ENCODE measurements at places on chromosomes 4 and X.

DNA sequence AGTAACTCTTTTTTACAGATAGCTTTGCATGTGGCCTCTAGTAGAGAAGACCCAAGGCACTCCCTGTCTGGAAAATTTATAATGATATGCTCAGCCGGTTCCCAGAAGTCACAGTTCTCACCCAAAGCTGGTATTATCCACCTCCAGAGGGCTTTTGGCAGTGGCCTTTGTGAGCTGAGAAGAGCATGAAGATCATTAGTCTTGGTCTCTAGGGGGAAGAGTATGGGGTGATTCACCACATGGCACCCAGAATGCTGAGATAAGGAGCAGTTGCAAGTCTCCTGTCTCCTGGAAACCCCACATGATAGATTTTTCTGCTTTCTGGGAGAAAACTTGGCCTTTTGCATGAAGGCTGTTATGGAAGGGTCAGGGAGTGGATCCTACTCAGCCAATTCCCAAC is 75.4 kb upstream of the PRPS1 start:
- DNase-seq = no peak

DNA sequence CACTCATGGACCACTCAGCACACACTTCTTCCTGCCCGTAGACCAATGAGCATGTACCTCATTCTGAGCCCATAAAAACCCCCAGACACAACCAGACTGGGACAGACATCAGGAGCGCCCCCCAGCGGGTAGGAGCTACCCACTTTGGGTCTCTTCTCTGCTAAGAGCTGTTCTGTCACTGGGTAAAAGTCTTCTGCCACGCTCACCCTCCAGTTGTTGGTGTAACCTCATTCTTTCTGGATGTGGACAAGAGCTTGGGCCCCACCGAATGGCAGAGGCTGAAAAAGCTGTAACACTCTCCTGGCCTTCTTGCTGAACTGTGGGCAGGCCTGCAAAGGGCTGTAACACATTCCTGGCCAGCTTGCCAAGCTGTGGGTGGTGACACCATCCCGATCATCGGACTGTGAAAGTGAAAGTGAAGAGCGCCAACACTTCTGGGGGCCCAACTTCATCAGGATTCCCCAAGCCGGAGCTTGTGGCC is 137.6 kb downstream of the TECRL start:
- no peak for DNase-seq

DNA sequence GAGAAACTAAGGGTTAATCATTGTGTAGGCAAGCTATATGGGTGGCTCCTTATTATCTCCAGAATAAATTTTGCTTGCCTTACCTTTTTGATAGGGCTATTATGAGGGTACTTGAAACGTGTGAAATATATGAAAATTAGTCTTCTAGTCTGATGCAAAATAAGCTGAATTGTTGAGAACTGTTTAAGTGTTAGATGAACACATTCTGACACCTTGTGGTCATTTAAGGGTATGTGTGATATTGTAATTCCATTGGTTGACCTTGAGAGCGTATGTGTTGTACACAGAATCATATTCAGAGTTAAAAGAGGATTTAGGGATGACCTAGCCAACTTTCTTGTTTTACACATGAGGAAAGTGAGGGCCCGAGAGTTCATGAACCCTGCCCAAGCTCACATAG is 44.6 kb upstream of the LINC00632 start:
- DNase-seq = peak; percentile 52

DNA sequence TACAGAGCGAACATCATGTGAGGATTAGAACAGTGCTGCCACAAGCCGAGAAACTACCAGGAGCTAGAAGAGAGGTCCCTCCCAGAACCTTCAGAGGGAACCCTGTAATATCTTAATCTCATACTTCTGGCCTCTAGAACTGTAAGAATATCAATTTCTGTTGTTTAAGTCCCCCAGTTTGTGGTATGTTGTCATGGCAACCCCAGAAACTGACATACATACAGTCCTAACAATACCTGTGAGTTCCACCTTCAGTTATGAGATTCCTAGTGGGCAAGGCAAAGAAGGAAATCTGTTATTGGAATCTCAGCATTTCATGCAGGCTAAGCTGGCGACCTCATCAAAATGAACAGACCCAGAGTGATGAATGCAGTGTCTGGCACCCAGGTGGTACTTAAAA is 42.5 kb downstream of the ZBTB49 start:
- DNase-seq = no peak

DNA sequence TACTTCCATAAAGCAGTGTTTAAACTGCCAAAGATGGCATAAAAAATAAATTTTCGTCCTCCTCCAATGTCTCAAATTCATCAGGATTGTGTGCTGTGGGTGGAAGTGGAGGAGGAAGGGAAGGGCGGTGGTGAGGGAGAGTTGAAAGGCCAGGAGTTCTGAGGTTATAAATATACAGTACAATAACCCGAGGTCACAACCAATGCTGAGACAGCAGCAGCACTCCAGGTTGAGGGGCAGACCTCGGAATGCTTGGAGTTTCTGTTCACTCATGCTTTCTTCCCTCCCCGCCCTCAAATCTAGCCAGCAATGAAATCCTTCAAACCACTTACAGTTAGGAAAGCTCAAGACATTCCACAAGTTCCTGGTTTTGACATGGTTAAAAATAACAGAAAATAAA is 134.0 kb upstream of the SMAD1 start:
- no peak for DNase-seq

DNA sequence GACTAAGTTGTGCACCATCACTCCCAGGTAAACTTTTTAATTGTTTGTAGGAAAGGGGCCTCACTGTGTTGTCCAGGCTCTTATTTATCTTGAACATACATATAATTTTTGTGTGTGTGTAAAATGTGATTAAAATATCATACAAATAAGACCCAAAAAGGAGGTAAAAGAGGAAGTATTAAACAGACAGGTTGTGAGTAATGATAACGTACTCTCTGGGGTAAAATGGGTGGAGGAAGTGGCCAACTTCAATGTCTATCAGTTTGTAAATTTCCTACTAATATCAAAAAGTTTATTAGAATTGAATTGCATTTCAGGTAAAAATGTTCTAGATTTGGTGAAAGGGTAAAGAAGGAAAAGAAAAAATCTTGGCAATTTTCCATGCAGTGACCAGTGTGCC is 48.8 kb downstream of the SULT1E1 start:
- no peak for DNase-seq

GRCh38 chr4:134422776-134423175 is 221.2 kb upstream of the PABPC4L start:
- no peak for DNase-seq

- no peak for DNase-seq
Measured at GRCh38 chrX:7109838-7110793, 37.4 kb upstream of the STS start.

DNA sequence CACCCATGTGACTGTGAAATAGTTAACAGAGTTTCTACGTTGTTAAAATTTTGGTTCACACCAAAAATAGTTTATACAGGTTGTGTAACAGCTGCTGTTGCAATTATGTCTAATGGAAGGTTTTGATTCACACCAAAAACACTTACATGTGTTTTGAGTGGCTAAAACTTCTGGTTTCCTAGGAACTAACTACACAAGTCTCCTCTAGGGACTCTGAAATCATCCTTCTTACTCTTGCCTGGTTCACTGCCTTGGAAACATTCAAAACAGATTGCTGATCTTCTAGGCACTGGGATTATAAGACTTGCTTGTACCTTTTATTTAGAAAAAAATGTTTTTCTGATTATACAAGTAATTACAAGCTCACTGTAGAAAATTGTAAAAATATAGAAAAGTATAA is 14.9 kb upstream of the MORC4 start:
- DNase-seq = no peak

DNA sequence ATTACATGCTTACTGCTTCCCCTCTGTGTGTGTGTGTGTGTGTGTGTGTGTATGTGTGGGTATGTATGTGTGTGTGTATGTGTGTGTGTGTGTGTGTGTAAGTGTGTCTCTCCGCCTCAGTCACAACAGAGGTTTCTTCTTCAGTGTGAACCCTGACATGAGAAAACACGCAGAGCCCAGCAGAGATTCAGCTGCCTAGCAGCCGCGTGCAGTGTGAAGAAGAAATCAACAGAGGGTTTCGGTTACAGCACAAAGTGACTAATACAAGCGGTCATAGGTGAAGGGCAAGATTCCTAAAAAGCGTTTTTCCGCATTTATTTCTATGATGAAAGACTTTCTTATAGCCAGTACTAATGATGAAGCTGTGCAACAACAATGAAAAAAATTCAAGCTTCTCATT is 55.3 kb upstream of the ZFP42 start:
- no peak for DNase-seq

DNA sequence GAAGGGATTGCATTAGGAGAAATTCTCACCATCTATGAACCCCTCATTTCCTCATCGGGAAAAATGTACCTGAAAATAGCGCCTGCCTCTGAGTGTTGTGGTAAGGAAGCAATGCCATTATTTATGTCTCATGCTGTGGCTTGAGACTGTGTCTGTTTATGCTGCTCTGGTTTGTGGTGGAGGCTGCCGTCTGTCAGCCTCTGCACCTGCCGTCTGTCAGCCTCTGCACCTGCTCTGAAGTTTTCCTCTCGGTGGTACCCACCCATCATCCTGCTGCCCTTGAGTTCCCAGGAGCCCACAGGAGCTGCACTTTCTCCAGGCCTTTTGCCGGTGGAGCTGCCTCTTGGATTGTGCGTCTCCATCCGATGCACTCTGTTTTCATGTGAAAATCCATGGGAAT is 68.5 kb upstream of the PPP2R3B start:
- DNase-seq = no peak

DNA sequence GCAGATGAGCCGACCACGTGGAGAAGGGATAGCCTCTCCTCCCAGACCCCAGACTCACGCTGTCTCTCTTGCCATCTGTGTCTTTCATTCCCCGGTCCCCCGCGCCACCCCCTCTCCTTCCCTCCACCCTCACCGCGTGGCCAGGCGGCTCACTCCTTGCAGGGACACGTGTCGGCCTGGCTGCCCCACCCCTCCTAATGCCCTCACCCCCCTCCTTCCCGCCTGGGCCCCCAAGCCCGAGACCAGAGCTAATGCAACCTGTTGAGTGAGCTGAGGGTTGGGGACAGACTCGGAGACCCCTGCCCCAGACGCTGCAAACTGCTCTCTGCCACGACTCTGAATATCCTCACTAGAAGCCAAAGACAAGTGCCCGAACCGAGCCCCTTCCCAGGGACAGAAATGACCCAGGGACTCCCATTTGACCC is 1.8 kb downstream of the SLC38A5 start:
- DNase-seq = no peak

DNA sequence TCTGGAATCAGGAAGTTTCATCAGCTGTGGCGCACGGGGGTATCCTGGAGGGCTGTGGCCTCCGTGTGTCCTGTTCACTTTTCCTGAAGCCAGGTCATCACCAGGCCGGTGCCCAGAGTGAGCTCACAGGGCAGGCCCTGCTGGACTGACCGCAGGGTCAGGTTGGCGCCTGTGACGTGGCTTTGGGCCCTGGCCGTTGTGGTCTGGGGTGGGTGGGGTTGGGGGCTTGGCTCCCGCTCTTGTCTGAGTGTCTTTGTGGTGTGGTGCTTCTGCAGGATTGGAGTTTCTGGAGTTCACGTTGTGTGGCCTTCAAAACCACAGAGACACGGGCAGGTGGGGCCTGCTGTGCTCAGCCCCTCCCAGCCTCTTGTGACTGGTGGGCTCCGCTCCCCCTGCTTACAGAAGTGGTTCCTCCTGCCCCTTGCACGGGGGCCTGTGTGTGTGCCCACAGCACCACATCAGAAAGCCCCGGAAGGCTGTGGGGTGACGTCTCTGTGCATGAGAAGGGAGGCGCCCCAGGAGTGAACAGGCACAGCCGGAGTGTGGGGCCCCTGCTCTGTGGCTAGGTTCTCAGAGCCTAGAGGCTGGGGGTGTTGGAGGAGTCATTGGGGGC is 9.5 kb downstream of the RGS12 start:
- no peak for DNase-seq

GRCh38 chr4:4599481-4600275 is 57.8 kb upstream of the STX18 start:
- no peak for DNase-seq

DNA sequence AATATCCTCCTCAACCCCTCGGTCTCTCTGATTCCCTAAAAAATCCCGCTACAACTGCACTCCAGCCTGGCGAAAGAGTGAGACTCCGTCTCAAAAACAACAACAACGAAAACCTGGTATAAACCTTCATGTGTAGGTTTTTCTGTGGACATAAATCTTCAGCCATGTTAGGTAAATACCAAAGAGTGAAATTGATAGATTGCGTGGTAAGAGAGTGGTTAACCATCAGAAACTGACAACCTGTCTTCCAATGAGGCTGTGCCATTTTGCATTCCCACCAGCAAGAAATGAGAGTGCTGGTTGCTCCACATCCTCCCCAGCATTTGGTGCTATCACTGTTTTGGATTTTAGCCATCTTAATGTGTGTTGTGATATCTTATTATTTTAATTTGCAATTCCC is 10.9 kb downstream of the TBC1D19 start:
- DNase-seq = no peak

- no peak for DNase-seq
Measured at GRCh38 chr4:13876131-13876530, 248.6 kb upstream of the BOD1L1 start.

GRCh38 chr4:102529977-102530376 is 28.8 kb downstream of the NFKB1 start:
- no peak for DNase-seq

DNA sequence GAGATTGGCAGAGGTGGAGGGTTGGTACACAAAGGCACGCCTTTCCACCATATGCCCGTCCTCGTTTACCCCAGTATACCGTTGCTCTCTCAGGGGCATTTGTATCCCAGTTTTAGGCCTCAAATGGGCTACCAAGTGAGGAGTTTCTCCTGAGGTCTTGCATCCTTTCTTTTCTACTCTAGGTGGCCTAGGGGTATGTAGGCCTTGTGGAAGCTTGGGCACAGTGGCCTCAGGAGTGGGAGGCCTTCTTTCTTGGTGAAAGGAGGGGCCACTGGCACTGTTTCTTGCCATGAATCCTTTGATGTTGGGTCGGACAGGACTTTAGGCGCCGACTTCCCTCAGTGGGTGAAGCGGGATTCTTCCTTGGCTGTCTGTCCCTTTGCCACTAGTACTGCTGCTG is 15.3 kb upstream of the MAGIX start:
- no peak for DNase-seq

- DNase-seq = no peak
Measured at GRCh38 chrX:49174723-49175122, 3.0 kb downstream of the PLP2 start.

DNA sequence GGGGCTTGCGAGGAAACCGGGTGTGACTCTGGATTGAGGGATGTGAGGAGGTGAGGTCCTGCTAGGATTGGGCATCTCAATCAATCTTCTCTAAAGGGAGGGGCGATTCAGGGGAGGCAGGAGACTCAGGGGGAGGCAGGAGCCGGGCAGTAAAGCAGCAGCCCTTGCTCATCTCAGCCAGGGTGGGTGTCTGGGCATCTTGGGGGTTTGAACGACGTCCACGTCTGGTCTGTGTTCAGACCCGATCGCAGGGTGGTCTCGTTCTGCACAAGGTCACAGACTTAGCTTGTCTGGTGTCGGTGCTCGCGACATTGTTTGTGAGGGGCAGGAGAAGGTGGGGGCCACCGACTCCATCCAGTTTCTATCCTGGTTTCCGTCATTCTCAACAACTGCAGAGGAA is 231.3 kb upstream of the PSAPL1 start:
- DNase-seq = no peak

DNA sequence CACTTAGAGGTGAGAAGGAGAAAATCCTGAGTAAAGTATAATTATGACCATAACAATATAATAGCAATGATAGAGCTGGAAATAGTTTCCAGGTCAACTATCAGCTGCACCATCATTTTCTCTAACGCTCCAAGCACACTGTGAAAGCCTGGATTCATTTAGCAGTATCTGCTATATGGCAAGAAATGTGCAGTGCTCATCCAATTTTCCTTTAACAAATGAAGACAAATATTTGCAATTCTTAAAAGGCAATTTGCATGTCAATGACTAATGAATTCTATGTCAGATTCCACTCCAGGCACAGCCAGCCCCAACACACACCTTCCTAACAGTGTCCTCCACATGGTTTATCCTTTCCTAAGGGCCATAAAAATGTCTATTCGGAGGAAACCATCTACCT is 12.7 kb downstream of the PRSS12 start:
- no peak for DNase-seq

Data from hippocampal formation (tissue), 2 donors.